Lower leg skin (tissue), 4 donors: ENCODE measurements at places on chromosomes 5 and 9.

GRCh38 chr9:9752722-9753121 lies 860.1 kb downstream of the PTPRD start:
- DNase-seq = no peak

DNA sequence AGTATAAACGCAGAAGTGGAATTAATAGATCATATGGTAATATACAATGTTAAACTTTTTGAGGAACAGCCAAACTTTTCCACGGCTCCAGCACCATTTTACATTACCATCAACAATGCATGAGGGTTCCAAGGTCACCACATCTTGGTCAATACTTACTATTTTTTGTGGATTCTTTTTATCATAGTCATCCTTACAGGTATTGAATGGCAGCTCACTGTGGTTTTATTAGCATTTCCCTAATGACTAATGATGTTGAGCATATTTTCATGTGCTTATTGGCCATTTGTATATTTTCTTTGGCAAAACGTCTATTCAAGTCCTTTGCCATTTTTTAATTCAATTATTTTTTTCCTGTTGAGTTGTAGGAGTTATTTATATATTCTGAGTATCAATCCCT lies 14.1 kb upstream of the RAPGEF6 start:
- DNase-seq = no peak

DNA sequence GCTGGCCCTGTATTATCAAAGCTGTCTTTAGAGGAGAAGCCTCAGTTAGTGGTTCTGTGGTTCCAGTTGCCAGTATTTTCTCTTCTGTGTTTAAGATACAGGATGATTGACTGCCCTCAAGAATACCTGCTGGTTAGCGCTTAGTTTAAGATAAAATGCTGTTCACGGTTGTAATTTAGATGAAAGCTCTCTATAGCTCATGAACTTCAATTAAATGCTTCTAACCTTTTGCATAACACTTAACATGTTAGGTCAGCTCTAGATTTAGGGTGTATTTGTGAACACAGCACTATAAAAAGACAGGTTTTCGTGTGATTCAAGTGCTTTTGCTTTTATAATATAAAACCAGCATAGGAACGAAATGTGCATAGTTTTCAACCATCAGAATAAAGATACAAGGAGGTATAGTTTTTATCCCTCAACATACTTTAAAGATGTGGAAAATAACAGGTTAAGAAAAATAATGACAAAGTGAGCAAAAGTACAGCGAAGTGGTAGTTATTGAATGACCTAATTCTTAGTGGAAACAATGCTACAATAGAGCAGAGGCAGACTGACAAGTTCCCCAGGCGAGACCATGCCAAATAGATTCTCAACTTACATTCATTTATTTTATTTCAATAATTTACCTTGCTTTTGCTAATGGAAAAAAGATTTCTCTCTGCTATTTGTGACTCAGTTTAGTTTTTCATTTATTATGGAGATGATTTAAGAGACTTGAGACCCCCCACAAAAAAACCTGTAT lies 602.6 kb upstream of the DMAC1 start:
- DNase-seq = no peak

GRCh38 chr9:94139672-94140417 lies 55.6 kb downstream of the PTPDC1 start:
- DNase-seq = peak; percentile 85

DNA sequence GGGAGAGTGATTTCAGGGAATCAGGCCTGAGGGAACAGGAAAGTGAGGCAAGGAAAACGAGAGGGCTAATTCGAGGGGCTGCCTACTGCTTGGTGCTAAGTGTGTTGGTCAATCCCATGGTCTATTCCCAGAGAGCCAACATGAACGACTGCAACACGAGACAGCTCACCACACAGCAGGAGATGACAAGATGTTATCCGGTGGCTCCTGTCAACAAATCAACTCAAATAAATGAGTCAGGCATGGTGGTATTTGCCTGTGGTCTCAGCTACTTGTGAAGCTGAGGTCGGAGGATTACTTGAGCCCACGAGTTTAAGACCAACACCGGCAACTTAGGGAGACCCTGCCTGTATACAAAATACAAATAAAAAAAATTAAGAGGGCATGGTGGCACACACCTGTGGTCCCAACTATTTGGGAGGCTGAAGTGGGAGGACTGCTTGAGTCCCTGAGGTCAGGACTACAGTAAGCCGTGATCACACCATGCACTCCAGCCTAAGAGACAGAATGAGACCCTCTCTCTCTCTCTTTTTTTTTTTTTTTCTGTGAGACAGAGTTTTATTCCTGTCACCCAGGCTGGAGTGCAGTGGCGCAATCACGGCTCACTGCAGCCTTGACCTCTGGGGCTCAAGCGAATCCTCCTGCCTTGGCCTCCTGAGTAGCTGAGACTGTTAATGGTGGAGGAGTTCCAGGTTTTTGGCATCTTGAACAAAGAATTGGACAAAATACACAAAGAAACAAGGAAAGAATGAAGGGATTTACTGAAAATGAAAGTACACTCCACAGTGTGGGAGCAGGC lies 9.0 kb upstream of the FAF2 start:
- DNase-seq = peak; percentile 5

GRCh38 chr5:143051244-143052058 lies 281.3 kb downstream of the ARHGAP26 start:
- no peak for DNase-seq

- DNase-seq = no peak
These were observed 40.7 kb downstream of the ASTN2 start for GRCh38 chr9:117374076-117374725.

DNA sequence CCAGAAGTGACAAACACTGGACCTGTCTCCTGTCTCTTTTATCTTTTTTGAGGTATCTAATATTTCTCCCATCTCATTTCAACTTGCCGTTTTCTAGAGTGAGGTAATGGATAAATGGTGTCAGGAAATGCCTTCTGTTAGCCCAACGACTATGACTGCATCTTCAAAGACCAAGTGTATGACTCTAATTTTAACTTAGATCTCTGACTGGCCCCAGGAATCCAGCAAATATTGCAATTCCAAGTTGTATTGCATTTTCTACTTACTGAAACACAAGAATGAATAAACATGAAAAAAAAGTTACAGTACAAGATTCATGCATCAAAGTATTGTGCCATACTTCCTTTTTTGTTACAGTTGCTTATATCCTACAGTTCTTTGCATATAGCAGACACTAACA lies 26.3 kb downstream of the SLC28A3 start:
- DNase-seq = no peak
